ENCODE measurements at places on chromosomes 16 and 17.

DNA sequence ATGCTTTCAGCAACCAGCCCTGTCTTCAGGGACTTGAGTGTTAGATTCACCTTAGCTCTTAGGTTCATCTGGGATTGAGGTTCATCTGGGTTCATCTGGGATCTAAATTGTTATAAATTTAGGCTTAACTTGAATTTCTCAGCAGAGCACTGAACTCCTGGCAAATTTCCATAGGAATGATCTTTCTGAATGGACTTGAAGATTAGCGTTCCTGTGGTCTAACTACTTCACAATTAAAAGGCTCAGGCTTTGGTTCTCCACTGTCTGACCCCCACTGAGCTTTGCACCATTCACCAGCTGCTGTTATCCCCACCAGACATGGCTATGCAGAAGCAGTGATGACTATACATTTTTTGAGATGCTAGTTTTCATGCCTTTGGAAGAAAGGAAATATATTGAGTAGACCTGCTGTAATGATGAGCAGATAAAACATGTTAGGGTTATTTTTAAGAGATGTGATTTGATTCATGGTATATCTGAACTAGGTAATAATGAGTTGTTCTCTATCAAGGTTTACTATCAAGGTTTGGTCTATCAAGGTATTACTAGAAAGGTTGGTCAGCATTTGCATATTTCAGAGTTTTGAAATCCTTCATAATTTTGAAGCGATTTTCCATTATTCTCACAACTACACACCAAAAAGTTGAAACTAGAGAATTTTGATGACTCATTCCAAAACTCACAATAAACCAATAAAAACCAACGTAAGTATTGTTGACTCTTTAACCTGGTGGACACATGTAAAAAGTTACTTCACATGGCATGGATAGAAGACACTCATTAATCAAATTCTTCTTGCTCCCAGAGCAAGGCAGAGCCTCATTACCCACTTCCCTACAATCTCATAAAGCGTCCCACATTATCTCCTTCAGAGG, 71.7 kb downstream of the SNX11 start:
- DNase-seq: no peak

DNA sequence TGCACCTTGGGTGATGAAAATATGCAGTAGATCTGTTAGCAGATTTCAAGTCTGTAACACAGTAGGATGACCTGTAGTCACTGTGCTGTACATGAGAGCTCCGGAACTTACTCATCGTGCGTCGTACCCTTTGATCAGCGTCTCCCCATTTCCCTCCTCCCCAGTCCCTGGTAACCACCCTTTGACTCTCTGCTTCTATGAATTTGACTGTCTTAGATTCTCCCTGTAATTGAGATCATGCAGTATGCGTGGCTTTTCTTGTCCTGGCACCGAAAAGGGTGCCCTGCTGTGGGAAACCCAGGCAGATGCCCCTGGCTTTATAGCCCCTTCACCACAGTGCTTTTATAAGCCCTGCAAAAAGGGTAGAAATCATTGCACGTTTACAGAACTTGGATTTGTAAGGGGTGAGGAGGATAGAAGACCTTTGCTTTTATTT, 20.5 kb downstream of the CLEC16A start:
- peak; percentile 33 for DNase-seq

DNA sequence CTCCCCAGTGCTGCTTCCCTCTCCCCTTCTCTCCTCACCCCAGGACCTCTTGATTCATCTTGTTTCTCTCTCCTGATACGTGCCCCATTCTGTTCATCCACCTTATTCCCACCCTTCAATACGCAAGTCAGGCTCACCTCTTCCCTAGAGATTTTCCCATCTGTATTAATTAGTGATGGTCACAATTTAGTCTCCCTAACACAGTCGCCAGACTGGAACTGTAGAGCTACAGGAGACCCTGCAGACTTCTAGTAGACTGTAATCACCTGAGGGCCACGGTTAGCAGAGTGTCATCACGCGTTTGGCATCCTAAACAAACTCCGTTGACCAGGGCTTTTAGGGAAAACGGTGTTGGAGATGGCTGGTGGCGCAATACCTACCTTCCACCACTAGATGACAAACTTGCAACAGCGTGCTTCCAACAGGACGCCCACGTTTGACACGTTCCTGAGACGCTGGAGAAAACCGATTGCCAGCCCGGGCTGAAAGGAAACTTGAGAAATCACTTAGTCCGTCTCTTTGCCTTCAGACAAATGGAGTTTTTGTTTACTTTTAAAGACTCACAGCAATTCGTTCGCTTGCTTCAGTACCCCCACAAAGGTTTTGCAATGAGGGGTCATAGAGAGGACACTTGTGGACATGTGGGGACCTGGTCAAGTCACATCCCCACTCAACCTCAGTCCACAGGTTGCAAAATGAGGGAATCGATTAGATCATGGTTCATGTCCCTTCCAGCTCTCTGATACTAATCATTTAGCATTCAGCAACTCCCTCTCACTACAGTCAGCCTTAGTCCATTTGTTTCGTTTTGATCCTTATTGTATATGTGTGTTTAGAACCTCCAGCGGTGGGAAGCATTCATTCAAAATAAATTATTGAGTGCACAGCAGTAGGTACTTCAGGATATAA, 20.6 kb downstream of the MYL4 start:
- peak; percentile 54 for DNase-seq

GRCh38 chr17:41863074-41863848, 2.0 kb downstream of the KLHL11 start:
- DNase-seq: no peak

DNA sequence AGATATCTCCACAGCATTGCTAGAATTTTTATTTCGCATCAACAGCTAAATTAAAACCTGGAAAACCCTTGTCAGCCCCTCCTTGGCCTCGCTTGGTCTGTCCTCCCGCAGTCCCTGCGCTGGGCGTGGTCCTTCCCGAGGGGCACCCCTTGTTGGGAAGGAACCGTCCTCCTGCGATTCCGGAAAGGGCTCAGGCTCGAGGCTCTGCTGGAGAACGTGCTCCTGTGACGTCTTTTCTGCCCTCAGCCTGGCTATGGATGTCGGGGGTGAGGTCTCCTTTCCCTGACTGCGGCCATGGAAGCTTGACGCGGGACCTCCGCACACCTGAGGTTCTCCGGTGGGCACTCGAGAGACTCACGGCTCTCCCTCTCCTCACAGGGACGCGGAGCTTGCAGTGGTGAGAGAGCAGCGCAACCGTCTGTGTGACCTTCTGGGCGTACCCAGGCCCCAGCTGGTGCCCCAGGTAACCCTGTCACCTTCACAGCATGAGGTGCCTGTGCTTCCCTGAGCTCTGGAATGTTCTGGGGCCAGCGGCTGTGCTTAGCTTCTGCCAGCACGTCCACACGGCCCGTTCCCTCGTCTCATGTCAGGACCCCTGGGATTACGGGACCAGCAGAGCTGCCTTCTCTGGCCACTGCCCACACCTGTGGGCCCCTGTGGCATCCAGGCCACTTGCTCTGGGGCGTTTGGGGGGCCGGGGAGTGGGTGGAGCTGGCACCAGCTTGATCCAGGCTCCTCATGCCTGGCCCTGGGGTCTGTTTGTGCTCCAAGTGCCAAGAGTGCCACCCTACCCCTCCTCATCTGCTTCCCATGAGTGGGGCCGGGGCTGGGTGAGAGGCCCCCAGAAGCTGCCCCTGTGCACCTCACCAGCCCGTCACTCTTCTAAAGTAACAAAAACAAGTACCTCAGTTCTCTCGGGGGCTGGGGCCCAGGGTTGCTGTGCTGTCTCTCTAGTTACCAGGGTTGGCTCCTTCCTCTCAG, 101.5 kb upstream of the ZNF750 start:
- DNase-seq: no peak

GRCh38 chr17:7296189-7296861, 1.9 kb upstream of the YBX2 start:
- DNase-seq: peak; percentile 42

GRCh38 chr16:48164907-48165715, 9.3 kb upstream of the ABCC12 start:
- peak; percentile 52 for DNase-seq

- DNase-seq: no peak
Observed at GRCh38 chr17:78381601-78382232, 3.3 kb downstream of the PGS1 start.

GRCh38 chr16:51888016-51888415, 658.9 kb downstream of the TOX3 start:
- no peak for DNase-seq

DNA sequence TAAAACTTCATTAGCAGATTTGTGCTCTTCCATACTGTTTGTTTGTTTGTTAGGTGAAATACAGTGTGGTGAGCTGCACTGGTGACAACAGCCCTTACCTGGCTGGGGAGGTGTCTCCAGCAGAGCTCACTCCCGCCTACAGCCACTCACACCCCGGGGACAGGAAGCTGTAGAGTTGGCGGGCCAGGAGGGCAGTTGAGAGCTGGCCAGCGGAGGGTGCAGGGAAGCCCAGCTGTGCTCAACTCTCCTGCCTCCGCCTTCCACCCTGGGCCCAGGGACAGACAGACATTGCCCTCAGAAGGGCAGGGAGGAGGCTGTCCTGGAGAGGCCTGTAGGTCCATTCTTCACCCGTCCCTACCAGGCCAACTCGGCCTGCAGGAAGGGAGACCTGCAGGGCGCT, 48.6 kb upstream of the PVALEF start:
- DNase-seq: no peak

DNA sequence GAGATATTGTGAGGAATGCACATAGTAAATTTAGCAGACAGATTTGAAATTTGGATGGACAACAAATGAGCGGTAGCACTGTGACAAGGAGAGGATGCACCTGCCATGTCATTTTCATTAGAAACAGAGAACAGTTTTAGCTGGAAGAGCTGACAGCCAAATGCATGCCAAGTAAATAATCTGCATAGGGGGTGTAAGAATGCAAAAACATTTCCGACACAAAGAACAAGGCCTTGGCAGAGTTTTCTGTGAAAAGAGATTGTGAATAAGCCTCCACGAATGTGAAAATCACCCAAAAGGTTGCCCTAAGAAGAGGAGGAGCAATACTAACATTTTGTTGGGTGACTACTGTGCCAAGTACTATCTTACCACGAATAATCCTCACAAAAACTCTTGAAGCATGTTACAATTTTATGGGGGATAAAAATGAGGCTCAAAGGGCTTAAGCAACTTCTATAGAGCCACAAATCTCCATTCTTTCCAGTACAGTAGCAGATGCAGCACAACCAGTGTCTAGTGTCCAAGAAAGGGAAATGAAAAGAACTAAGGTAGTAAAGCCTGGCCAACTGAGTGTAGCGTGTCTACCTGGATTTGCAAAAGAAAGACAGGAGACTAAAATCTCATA, 28.3 kb downstream of the TMEM100 start:
- no peak for DNase-seq

DNA sequence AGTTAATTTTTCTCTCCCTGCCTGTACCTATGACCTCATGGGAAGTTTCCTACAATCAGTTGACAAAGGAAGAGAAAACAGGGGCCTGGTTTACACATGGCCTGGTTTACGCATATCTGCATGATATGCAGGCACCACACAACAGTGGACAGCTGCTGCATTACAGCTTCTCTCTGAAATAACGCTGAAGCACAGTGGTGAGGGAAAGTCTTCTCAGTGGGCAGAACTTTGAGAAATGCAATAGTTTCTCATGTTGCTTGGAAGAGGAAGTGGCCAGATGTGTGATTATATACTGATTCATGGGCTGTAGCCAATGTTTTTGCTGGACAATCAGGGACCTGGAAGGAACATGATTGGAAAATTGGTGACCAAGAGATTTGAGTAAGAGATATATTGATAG, 324.1 kb upstream of the GOT2 start:
- DNase-seq: no peak

DNA sequence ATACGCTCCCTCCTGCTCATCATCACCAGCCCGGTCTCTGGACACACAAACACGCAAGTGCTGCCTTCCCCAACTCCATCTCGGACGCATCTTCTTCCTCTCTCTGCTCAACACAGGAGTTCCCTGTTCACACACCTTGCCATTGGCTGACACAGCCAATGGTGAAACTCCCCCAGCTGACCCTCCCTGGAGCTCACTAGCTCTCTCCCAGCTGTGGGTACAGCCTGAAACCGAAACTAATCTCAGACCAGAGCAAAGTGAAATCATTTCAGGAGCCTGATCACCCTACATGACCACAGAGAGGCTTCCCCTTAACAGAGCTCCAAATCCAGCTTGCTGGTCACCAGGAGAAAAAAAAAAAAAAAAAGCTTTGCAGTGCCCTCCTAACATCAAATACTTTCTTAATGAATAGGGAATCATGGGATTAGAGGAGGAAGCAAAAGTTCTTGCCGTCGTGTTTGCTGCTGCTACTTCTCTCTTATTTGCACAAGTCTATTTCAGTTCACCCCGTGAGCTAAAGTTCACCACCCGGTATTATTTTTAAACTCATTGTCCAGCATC, 8.3 kb downstream of the CUEDC1 start:
- DNase-seq: peak; percentile 10

- DNase-seq: no peak
Observed at GRCh38 chr17:74840989-74841666, 18.6 kb downstream of the GRIN2C start.

DNA sequence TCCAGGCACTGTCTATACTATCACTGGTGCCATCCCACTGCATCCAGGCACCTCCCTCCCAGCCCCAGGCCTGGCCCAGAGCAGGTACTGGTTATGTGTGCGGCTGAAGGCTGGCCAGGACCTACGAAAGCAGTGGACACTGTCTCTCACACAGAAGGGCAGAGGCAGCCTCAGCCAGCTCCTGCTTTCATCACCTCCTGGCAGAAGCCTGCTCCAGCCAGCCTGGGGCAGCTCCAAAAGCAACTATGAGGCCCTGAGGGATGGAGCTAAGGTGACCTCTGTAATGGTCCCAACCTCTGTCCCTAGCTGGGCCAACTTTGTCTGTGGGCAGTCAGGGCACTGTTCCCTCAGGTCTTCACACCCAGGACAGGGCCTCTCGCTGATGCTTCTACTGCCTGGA, 18.8 kb downstream of the HSD11B2 start:
- DNase-seq: no peak

DNA sequence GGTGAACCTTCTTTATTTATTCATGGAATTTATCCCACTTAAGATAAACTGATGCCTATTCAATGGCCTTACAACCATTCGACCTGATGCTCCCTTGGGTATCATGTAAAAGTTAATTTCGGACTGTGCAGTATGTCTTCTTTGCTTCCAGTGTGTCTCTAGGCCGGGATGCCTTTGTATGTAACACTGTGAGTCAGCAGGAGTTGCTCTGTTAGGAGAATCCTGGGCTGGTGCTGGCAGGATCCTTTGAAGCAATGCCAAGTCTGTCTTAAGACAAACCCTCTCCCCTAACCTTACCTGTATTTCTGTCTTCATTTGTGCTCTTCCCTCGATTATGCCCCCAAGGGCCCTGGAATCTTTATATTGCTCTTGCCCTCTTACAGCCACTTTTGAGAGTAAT, 37.9 kb upstream of the ABCA8 start:
- DNase-seq: no peak

DNA sequence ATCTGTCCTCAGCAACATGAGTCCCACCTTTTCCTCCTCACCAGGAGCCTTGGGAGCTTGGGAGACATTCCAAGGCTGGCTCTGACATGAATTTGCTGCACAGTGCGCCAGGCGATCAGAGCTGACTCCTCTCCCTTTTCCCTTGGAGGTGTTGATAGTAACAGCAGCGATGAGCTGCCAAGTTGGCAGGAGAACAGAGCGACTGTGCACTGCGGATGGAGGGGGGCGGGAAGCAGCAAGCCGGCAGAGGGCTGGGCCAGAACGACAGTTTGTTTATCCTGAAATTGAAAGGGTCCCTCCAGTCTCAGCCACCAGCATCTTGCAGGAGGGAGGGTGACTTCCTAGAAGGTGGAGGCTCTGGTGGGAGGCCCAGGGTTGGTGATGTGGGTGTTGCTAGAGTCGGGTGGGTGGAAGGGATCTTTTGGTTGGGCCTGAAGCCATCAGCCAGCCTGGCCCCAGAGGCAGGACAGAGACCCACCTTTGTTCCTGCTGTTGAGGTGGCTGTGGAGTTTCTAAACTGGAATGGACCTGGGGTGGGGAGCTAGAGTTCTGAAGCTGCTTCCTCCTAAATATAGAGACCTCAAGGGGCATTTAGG, 22.5 kb upstream of the DYNLL2 start:
- DNase-seq: no peak
